ENCODE measurements at places on chromosomes 13 and 19.

- DNase-seq: peak; percentile 28
Observed at GRCh38 chr13:46721054-46721453, 75.9 kb downstream of the ESD start.

DNA sequence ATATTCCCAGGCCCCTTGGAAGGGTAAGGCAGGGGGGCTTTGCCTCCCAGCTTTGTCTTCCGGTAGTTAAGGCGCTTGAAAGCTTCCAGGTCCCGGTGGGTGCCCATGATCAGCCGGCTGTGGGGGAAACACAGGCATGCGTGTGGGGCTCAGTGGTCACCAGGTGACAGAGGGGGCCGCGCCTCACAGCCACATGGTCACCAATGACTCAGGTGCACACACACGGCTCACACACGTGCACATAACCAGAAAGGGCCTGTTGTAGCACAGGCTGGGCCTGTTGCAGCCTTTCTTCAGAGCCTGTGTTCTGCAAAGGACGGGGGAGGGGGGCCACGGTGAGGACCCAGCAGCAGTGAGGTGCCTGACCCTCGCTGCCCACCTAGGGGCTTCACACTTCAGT lies 5.9 kb downstream of the NANOS3 start:
- DNase-seq: no peak

GRCh38 chr13:22107549-22107948 lies 436.7 kb downstream of the FGF9 start:
- no peak for DNase-seq

GRCh38 chr13:45401314-45401713 lies 16.9 kb downstream of the SLC25A30 start:
- no peak for DNase-seq

DNA sequence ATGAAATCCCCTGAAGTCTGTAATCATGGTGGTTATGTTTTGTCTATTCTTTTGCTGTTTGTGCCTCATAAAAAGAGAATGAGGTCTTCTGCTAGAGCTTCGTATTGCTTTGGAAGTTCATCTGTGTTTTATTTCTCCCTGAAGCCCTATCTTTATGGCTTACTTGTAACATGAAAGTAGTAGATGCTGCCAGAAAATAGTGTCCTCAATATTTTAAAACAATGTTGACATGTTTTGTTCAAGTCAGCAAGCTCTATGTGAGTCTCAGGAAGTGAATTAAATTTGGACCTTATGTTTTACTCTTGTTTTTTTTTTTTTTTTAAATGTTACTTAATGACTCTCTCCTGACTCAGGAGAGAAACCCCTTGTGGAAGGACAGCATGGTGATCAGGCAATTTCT lies 130.5 kb downstream of the B3GLCT start:
- DNase-seq: no peak

- no peak for DNase-seq
Observed at GRCh38 chr19:41849067-41849466, 4.2 kb downstream of the DMRTC2 start.

DNA sequence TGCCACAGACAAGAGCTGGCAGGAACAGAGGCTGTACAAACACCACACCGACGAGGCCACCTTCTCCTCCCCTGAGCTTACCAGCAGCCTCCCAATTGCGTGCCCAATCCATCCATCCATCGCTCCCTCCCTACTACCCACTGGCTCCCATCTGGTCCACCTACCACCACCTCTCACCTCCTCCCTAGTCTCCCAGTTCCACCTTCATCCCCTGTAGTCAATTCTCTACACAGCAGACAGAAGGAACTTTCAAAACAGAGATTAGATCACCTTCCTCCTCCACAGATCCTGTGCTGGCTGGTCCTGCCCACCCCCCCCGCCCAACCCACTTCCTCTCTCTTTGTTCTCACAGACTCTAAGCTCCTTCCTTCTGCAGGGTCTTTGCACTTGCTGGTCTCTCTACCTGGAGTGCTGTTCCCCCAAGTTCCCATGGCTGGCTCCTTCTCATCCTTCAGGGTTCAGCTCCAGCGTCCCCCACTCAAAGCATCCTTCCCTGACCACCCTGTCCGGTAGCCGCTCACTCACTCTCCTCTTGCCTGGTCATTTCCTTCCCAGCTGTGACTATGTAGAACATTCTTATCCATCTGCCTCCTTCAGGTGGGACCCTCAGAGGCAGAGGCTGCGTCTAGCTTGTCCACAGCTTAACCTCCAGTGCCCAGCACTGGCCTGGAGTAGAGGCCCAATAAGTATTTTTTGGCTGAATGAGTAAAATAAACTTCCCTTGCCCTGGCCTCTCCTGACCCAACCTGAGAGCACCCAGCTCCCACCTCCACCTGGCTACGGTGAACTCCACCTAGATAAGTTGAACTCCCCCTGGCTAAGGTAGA lies 23.0 kb downstream of the PIN1 start:
- DNase-seq: no peak

Data from COLO829 (cell line).